Adrenal gland (tissue), 19 donors: ENCODE measurements at places on chromosomes 3 and 15. TPM values are rescaled to one million over a fixed set of nuclear protein-coding genes. Genes with fewer than 3 reads are reported as not detected.

GRCh38 chr3:114356066-114356465 is 62.2 kb downstream of the TIGIT start:
- H3K4me3 ChIP-seq: no peak overlapping the region
- H3K4me1 ChIP-seq: no peaks in the 10 kb centered on the region
- H3K27me3 ChIP-seq: no peaks in the 10 kb centered on the region

DNA sequence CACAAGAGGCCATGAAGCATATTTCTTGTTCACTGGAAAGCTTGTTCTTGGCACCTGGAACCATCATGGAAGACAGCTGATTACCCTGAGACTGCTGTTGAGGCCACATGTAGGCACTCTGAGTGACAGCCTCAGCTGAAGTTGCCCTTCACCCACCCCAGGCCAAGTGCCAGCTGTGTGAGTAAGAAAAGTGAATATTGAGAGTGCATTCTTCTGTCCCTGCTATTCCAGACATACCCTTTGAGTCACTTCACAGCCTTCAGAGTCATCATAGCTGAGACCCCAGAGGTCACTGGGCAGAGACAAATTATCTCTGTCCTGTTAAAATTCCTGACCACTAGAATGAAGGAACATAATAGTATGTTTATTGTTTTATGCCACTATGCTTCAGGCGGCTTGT is 79.6 kb downstream of the NFKBIZ start:
- H3K27me3 ChIP-seq: no peaks in the 10 kb centered on the region
- no peaks in the 10 kb centered on the region for H3K36me3 ChIP-seq
- H3K4me1 ChIP-seq: no peaks in the 10 kb centered on the region
- H3K27ac ChIP-seq: no peak overlapping the region
- H3K4me3 ChIP-seq: no peak overlapping the region
- DNase-seq: no peak

DNA sequence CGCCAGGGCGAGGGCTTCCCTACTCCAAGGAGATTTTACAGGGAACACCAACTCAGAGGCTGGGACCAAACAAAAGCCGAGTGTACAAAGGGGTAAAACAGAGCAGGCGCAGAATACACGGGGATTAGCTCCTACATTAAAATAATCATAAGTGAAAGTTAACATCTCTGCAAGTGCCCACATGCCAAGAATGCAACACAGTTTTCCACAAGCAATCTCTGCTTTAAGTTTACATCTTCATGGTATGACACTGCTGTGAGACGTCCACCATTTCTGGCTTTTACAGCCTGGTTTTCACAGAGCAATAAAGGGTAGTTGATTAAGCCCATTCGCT is 500 bp upstream of the VGLL3 start:
- H3K27ac ChIP-seq: no peak overlapping the region
- H3K4me1 ChIP-seq: no peaks in the 10 kb centered on the region
- no peaks in the 10 kb centered on the region for H3K36me3 ChIP-seq
- peaks cover 16% of the 10 kb centered on the region for H3K27me3 ChIP-seq
- no peak overlapping the region for H3K4me3 ChIP-seq
- no peak for DNase-seq

DNA sequence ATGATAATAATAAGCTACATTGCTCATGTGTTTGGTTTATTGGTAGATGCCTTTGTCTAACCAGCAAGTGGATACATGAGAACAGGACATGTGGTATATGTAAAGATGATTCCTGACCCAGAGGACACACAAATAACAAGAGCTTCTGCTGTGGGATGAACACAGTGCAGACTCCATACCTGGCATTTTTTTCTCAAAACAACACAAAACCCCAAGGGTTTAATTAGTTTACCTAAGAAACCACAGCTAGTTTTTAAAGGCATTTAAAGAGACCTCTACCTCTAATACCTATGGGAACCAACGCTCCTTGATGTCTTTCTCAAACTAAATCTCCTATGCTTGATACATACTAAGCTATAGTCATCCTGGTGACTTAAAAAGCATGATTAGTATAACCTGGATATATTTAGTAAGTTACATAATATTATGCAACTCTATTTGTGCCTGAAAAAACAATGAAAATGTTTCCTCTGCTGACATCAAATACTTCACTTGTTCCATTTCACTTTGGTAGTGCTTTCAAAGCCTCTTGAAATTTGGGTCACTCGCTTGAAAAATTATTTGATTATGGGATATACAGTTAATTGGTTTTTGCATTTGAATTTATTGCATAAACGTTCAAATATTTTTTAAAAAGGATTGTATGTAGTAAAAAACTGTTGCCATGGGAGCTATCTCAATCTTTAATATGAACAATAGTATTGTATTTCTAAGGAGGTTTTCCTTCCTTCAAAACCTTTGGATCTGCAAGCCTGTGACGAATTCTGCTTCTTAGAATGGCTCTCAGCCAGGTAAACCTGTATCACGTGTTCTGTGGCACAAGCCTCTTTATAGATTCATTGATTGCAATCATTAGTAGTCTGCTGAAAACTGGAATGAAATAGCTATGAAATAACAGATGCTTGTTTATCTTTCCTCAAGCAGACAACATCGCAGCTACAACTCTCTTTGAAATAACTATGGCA is 233.0 kb upstream of the KCNMB2 start:
- H3K27me3 ChIP-seq: no peaks in the 10 kb centered on the region
- no peak for DNase-seq
- no peak overlapping the region for H3K4me3 ChIP-seq
- H3K36me3 ChIP-seq: no peaks in the 10 kb centered on the region

GRCh38 chr3:5019411-5020241 is 40.4 kb downstream of the BHLHE40 start:
- H3K27ac ChIP-seq: no peak overlapping the region
- H3K4me1 ChIP-seq: peaks cover 15% of the 10 kb centered on the region
- H3K27me3 ChIP-seq: no peaks in the 10 kb centered on the region
- H3K4me3 ChIP-seq: no peak overlapping the region

DNA sequence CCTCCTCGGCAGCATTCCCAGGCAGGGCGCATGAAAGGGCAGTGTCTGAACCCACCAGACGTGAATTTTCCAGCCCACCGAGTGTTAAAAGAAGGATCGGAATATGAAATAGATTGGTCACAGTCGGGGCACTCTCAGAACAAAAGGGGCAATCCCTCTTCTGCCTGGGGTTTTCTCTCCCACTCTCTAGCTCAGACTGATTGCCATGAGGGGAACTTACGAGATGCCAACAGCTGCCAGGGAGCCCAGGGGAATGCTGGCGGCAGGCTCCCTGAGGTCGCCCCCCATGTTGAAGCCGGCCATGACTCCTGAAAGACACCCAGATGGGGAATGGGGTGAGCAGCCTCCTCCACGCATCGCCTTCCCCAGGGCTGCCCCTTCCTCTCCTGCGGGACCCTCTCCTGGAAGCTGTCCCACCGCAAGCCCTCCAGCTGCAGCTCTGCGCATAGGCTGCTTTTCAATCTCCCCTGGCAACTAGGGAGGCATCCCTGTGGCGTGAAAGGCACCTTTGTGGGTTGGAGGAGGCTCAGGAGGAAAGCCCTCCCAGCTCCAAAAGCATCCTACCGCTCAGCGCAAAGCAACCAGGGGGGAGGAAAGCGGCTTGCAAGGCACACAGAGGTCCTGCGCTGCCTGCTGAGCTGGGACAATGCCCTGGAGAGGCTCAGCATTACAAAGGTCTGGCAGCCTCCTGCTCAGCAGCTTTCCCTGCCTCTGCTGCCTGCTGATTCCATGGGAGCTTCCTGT is 64.8 kb upstream of the HEG1 start:
- H3K36me3 ChIP-seq: no peaks in the 10 kb centered on the region
- H3K4me3 ChIP-seq: no peak overlapping the region
- H3K4me1 ChIP-seq: peaks cover 23% of the 10 kb centered on the region
- DNase-seq: peak; percentile 34

- H3K4me1 ChIP-seq: no peaks in the 10 kb centered on the region
- DNase-seq: no peak
- H3K27ac ChIP-seq: no peak overlapping the region
Measured at GRCh38 chr3:71565976-71566375, 17.6 kb downstream of the FOXP1 start.

The CSPG5 gene
- not detected for total RNA-seq

DNA sequence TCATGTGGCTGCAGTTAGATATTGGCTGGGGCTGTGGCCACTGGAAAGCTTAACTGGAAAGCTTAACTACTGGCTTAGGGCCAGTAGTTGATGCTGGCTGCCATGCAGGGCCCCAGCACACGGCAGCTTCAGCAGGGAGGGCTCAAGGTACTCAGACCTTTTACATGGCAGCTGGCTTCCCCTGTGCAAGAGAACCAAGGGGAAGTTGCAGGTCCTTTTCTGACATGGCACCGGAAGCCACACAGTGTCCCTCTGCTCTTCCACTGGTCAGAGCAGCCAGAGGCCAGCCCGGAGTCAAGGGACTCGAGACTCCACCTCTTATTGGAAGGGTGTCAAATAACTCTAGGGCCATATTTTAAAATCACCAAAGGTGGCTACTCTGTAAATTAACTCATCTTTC is 24.5 kb downstream of the CCR9 start:
- H3K4me1 ChIP-seq: no peaks in the 10 kb centered on the region
- no peaks in the 10 kb centered on the region for H3K36me3 ChIP-seq
- H3K27me3 ChIP-seq: no peaks in the 10 kb centered on the region
- H3K27ac ChIP-seq: no peak overlapping the region

DNA sequence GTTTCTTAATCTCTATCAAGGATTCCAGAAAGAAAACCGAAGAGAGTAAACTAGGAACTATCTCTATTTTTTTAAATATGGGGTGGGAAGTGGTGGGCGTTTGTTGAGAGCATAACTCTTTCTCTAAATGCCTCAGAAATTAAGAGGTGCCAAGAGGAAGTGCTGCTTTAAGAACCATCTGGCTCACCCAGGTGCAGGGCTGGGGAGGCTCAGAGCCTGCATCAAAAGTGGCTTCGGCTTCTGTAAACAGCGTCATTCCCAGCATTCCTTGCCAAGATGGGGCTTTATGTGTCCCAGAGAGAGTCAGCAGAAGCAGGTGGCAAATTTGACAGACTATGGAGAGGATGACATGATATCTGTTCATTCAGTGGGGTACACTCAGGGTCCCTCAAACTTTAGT is 123.3 kb upstream of the BFSP2 start:
- no peak overlapping the region for H3K27ac ChIP-seq
- no peak for DNase-seq
- no peak overlapping the region for H3K4me3 ChIP-seq

- DNase-seq: peak; percentile 24
- H3K27me3 ChIP-seq: no peaks in the 10 kb centered on the region
- no peak overlapping the region for H3K4me3 ChIP-seq
- peaks cover 31% of the 10 kb centered on the region for H3K4me1 ChIP-seq
- H3K27ac ChIP-seq: peak overlapping the region; percentile 51
Measured at GRCh38 chr15:99631255-99631654, 65.5 kb downstream of the MEF2A start.

- no peak overlapping the region for H3K27ac ChIP-seq
- H3K36me3 ChIP-seq: no peaks in the 10 kb centered on the region
- H3K4me3 ChIP-seq: no peak overlapping the region
- DNase-seq: no peak
Measured at GRCh38 chr3:134134698-134135415, 105.1 kb upstream of the SLCO2A1 start.

The MST1R gene
- 0.78 TPM for total RNA-seq

DNA sequence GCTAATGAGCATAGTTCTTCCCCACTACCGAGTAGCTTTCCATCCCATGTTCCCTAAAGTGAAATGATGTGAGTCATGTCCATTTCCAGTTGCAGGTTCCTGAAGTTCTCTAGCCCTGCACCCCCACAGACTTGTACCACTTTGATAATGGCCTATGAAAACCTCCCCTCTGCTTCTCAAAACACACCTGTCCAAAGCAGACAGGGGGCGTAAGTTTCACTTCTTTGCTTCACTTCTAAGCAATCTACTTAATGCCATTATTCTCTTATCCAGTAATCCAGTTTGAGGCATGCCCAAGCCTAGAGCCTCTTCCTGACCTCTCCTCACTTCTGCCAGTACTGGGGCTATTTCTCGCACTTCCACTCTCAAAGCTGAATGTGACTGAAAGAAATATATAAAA is 305.1 kb downstream of the IGSF11 start:
- no peaks in the 10 kb centered on the region for H3K27me3 ChIP-seq
- no peak overlapping the region for H3K4me3 ChIP-seq
- no peaks in the 10 kb centered on the region for H3K4me1 ChIP-seq
- H3K27ac ChIP-seq: no peak overlapping the region
